Stimulated activated effector memory CD8-positive, alpha-beta T cell treated with anti-CD3 and anti-CD28 coated beads, Interleukin-12 subunit alpha, Interleukin-12 subunit beta, amount 100 ng/mL, for 72 hours (primary cell): ENCODE measurements at places on chromosomes 5 and 9.

GRCh38 chr5:100623719-100624118 lies 88.5 kb downstream of the FAM174A start:
- no peak for DNase-seq

GRCh38 chr9:2337131-2337530 lies 284.5 kb upstream of the VLDLR start:
- no peak for DNase-seq

DNA sequence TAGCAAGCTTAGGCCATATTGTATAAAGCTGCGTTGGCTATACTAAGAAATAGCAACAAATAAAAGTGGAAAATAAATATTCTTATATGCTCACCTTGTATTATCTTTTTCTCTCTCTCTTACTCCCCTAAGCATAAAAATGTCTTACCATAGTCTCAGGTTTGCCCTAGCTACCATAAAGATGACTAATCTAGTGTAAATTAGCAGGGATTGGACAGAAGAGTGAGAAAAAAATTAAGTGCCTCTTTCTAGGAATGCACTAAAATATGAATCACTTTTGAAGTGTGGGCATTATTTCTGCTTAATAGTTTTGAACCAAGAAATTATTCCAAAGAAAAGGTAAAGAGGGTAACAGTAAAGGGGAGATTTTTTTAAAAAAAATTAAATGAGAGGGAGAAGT lies 201.3 kb downstream of the HINT1 start:
- DNase-seq = no peak

- DNase-seq = no peak
Measured at GRCh38 chr5:67115817-67116216, 80.8 kb downstream of the CD180 start.
